ENCODE measurements at places on chromosomes 16 and 17. TPM values are rescaled to one million over a fixed set of nuclear protein-coding genes. Genes with fewer than 3 reads are reported as not detected.

GRCh38 chr17:37158290-37158689 is 209.5 kb downstream of the AATF start:
- no peak for DNase-seq

GRCh38 chr17:83067071-83067717 is 12.2 kb upstream of the METRNL start:
- no peak for DNase-seq

DNA sequence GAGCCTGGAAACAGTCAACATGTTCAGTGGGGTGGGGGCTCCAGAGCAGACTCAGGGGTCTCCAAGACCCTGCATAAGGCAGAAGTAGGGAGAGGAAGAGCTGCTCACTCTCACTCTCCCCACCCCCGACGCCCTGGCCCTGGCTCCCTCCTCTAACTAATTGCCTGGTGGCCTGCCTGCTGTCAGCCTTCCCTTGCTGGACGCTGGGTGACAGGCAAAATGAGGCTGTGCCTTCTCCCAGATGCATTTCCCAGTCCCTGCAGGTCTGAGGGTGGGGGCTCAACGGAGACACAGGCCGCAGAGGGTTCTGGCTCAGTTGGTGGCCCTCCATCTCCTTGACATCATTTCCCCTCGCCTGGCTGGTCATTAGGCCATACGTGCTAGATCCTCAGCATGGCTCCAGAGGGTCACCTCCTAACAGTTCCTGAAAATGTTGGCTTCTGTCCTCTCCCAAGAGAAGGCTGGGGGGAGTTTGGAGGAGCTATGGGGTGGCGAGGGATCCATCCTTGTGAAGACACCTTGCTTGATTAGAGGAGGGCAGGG is 1.4 kb downstream of the FMNL1 start:
- no peak for DNase-seq

DNA sequence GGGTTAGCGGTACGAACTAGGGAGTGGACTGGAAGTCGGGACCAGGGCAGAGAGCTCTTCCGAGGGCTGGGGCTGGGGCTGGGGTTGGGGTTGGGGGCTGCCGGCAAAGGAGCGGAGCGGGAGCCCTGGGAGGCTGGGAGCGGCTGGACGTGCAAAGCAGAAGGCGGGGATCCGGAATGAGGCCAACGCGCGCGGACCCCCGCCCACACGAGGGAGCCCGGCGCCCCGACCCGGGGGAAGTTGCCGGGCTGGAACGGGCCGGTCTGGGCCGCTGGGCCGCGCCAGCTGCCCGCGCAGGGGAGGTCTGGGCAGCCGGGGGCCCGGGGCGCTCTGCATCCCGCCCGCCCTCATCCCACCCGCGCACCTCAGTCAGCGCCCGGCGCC is 323 bp downstream of the ST3GAL2 start:
- DNase-seq, result no peak

DNA sequence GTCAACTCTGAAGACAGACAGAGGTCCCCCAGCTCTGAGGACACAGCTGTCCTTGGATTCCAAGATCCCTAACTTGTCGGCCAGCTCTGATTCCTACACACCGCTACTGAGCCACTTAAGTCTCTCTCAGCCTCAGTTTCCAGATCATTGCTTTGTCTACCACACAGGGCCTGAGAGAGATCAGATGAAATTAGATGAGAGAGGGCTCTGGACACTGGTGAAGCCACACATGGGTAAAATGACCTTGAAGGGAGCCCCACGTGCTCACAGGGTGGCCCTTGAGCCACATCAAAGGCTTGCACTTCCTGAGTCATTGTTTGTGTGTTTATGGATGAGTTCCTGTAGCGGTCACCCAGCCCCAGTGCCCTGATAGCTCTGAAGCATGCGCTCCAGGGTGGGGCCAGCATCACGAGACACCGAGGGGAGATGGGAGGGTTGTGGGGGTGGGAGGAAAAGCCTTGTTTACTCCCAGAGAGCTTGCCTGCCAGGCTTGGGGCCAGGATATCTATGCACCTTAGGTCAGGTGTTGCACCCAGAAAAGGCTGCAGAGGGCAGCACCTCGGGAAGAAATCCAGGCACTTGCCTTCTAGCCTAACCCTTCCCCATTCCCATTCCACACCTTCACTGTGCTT is 32.7 kb upstream of the SLC6A2 start:
- peak; percentile 83 for DNase-seq

DNA sequence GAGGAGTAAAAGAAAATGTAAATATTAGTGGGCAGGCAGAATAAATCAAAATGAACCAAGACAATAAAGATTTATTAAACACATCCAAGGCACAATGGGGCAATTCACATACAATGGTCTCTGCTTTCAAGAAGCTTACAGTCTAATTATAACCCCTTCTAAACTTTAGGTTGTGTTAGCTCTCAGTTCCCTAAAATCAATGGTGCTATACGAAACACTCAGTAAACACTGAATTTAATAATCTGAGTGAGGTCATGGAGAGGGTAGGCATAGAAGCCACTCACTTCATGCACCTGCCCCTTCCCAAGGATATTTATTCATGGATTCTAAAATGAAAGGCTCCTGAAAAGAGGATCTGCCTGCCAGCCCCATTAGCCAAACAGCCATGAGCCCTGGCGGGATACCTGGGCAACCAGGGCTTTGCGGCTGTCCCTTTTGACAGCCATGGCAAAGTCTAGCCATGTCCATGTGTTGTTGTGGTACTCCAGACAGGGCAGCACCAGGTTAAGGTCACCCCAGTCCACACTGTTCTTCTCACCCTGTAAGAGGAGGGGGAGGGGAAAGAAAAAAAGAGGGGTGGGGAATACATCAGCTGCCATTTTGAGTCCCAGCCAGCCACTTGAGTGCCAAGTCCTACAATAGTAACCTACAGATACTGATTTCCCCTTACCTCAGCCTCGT is 1.4 kb upstream of the RSKR start:
- no peak for DNase-seq

- no peak for DNase-seq
These were observed 5.5 kb upstream of the SREBF1 start for GRCh38 chr17:17842111-17842876.

- no peak for DNase-seq
These were observed 6.4 kb downstream of the ITGAL start for GRCh38 chr16:30478766-30479478.

- DNase-seq, result no peak
These were observed 21.1 kb downstream of the TTYH2 start for GRCh38 chr17:74234486-74234885.

DNA sequence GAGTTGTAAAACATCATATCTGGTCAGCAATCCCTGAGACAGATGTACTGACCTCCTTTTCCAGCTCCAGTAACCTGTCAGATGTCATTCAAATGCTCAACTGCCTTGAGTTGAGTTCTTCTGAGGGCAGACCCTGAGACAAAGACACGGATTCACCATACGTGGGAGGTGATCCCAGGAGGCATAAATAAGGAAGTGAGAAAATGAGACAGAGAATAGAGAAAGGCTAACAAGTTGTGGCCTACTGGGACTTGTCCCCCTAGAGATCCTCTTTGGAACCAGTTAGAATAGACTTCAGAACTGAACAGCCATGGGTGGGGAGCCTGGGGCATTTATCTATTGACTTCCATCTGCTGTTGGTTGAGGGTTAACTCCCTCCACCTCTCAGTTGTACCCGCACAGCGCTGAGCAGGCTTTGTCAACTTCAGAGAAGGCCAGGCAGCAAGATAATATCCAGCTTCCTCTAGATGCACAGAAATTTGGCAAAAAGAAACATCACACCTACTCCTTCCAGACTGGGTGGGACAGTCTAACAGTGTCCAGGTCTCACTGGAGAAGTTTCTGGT is 123.0 kb upstream of the DYNLRB2 start:
- DNase-seq, result no peak

DNA sequence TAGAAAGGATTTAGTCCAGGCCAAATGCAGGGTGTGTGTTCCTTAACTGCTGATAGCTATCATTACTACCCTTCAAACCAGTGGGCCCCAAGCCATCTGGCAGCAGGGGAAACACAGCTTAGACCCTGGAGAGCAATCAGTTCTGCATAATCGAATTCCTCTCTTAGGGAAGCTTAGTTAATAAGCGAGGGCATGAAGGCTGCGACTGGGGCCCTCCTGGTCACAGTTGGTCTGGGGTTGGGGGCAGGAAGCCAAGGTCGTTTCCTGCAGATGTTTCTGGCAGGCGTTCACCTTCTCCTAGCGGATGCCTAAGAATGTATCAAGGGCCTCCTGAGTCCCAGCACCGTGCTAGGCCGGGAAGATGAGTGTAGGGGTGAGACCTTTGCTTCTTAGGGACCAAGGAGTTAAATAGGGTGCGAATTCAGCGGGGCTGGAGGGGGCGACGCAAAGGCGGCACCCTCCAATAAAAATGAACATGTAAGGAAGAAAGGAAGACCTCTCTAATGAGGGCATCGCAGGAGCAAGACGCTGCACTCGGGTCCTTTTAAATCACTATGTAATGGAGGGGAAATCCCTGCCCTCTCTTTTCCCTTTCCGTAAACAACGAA is 16.5 kb upstream of the EEF2K start:
- peak; percentile 49 for DNase-seq

GRCh38 chr16:19138601-19139000 is 24.8 kb downstream of the ITPRIPL2 start:
- peak; percentile 84 for DNase-seq

DNA sequence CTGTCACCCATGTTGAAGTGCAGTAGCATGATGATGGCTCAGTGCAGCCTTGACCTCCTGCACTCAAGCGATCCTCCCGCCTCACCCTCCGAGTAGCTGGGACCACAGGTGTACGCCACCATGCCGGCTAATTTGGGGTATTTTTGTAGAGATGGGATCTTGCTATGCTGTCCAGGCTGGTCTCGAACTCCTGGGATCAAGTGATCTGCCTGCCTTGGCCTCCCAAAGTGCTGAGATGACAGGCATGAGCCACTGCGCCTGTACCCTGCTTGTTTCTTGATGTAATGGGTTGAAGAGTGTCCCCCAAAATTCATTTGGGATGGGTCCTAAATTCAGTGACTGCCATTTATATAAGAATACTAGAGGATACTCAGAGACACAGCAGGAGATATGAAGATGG is 57.2 kb downstream of the ABCC6 start:
- no peak for DNase-seq

DNA sequence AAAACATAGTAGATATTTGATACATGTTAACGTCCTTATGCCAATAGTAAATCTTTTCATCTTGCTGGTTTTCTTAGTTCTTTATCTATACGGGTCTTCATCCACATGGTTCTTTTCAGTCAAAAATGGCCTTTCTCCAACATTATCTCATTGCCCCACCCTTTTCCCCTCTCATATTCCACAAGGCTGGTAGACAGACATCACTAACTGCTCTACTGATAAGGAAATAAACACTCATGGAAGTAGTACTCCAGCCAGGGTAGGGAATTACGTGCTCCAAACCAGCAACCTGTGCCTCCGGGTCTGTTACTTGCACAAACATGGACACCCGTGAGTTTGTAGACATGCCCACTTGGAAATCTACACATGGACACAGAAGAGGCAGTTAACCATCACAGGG is 141.4 kb downstream of the XYLT1 start:
- no peak for DNase-seq

GRCh38 chr16:68297908-68298307 is 12.8 kb downstream of the SLC7A6OS start:
- DNase-seq, result peak; percentile 13

DNA sequence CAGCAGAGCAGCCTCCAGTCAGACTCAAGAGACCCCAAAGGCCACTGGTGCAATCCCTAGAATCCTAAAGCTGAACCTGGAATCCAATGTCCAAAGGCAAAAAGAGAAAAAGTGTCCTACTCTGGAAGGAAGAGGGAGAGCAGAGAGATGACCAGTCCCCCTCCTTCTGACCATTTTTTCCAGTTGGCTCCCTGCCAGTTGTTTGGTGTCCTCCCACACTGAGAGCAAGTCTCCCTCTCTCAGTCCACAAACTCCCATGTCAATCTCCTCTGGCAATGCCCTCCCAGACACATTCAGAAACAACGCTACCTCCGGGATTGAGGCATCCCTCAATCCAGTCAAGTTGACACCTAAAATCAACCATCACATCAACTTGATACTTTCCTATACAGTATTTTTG is 4.3 kb upstream of the CLEC19A start:
- DNase-seq, result no peak

DNA sequence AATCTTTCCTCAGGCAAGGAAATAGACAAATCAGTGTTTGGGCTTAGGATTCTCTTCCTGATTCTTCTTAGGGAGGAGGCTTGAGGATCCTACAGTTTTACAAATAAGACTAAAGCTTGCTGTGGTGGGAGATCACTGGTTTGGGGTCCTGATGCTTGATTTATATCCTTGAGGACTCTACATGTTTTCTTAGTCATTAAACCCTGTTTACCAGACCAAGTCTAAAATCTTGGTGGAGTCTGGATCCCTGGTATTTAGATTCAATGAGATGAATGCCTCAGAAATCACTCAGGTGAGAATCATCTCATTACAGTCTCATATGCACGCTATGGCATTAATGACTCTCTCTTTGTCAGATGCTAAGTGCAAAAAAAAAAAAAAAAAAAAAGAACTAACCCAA is 304.3 kb upstream of the SALL1 start:
- DNase-seq, result no peak

GRCh38 chr16:69301187-69301586 is 10.0 kb upstream of the VPS4A start:
- no peak for DNase-seq

GRCh38 chr17:36066365-36066985 is 2.4 kb downstream of the CCL18 start:
- no peak for DNase-seq

- no peak for DNase-seq
These were observed 194.8 kb downstream of the HS3ST4 start for GRCh38 chr16:25886598-25886997.

DNA sequence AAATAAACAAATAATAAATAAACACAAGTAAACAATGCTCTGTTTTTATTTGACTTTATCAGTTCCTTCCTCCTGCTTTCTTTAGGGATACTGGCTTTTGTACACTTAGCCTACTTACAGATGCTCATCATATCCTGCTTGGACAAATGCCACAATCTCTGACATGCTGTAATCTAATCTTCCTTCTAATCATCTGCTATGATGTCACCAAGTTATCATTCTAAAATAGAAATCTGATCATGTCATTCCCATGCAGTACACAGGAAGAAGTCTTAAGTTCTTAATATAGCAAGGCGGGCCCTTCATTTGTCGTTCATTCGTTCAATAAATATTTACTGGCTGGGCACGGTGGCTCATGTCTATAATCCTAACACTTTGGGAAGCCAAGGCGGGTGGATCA is 9.1 kb upstream of the UBB start:
- DNase-seq, result peak; percentile 67

TEKT1 gene
- total RNA-seq, result not detected

OR1A1 gene
- not detected for total RNA-seq

SLC6A4 gene
- total RNA-seq, result under 0.01 TPM

ZCCHC14 gene
- total RNA-seq, result 7.8 TPM

CACNG3 gene
- total RNA-seq, result not detected

KRT31 gene
- not detected for total RNA-seq

CD300LG gene
- not detected for total RNA-seq

TOM1L1 gene
- 18.3 TPM for total RNA-seq

IFI35 gene
- total RNA-seq, result 256 TPM

ADAD2 gene
- not detected for total RNA-seq

ASGR2 gene
- total RNA-seq, result not detected

KRTAP17-1 gene
- not detected for total RNA-seq

KRTAP3-2 gene
- not detected for total RNA-seq

GLP2R gene
- 2.5 TPM for total RNA-seq

Measured in M059J (cell line).